ENCODE measurements at places on chromosomes 1 and 21. TPM values are rescaled to one million over a fixed set of nuclear protein-coding genes. Genes with fewer than 3 reads are reported as not detected.

Gene ANXA9
- not detected for total RNA-seq

DNA sequence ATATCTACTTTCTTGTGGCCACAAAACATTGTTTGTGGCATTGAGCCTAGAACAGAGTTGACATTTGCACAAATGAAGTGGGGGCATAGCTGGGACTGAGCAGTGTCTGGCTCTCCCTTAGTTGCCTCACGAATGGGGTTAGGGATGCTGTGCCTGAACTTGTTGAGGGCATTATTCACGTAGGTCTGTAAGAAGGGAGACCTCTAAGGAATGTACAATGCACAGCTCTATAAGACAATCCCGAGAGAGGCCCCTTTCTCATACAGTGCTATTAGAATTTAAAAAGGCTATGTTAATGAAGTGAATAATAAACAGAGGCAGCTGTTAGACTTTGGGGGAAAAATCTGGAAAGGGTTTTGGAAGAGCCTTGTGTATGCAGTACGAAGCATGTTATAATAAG lies 118.4 kb upstream of the DEPDC1 start:
- no peaks in the 10 kb centered on the region for H3K27me3 ChIP-seq
- no peak for DNase-seq
- no peak overlapping the region for H3K4me3 ChIP-seq
- H3K36me3 ChIP-seq, result no peaks in the 10 kb centered on the region

DNA sequence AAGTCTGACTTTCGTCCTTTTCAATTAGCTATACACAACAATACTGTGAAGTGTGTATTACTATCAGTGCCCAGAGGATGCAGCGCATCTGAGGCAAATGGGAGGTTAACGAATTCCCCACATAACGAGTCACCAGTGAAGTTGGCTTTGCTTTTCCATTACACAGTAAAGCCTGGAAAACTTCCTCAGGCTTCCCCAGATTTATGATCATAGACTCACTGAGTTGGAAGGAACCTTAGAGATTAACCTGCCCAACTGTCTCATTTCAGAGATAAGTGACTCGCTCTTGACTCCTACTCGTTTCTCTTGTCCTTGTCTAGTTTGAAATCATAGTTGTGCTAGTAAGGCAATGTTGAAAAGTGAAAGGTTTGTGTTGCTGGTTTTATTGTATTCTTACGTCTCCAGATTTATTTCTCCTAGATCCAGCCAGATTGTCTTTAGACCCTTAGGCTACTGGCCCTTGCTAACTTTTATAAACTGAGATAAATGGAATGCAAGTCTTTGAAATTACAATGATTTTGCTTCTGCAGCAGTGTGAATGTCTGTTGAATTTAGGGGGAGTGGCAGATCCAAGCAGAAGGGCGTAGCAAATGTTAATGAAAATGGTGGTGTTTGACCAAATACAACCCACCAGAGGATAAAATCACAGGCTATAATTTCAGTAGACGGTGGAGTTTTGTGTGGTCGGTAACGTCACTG lies 17.3 kb downstream of the S1PR1 start:
- no peak overlapping the region for H3K4me3 ChIP-seq
- no peaks in the 10 kb centered on the region for H3K27me3 ChIP-seq
- H3K27ac ChIP-seq, result no peak overlapping the region
- H3K4me1 ChIP-seq, result no peaks in the 10 kb centered on the region
- H3K36me3 ChIP-seq, result no peaks in the 10 kb centered on the region
- DNase-seq, result no peak

DNA sequence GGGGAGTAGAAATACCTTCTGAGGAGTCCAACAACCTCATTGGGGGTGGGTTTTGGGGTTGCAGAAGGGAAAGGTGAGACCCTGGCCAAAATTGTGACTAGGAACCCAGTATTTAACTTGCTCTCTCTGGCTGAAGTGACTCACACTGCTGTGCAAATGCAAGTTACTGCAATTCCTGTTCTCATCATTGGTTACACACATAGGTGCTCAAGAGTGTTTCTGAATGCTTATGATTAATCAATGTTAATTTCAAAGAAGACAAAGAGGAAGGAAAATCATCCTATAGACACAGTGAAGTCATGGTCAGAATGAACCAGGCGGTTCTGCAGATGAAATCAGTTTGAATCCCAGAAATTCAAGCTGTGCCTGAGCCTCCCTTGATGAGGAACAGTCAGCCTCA lies 3.1 kb downstream of the ASCL5 start:
- H3K4me3 ChIP-seq, result no peak overlapping the region
- no peak overlapping the region for H3K27ac ChIP-seq
- no peaks in the 10 kb centered on the region for H3K4me1 ChIP-seq
- no peak for DNase-seq
- H3K27me3 ChIP-seq, result no peaks in the 10 kb centered on the region
- no peaks in the 10 kb centered on the region for H3K36me3 ChIP-seq

DNA sequence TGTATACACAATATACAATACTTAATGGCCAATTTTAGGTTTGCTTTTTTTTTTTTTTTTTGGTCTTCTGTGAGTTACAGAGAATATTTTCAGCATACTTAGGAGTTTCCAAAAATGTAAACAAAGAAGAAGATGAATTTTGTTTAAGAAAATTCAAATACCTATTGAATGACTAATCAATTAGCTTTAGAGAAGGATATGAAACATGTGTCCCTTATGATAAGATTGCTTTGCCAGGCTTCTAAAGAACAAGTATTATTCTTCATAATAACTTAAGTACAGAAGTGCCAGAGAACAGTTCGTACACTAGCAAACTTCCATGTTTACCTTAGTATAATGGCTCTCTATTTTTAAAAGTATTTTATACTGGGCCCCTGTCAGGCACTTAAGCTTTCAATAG lies 1191.0 kb upstream of the NCAM2 start:
- H3K27ac ChIP-seq, result no peak overlapping the region
- H3K36me3 ChIP-seq, result no peaks in the 10 kb centered on the region
- H3K27me3 ChIP-seq, result no peaks in the 10 kb centered on the region
- no peak overlapping the region for H3K4me3 ChIP-seq
- H3K4me1 ChIP-seq, result no peaks in the 10 kb centered on the region
- DNase-seq, result no peak

DNA sequence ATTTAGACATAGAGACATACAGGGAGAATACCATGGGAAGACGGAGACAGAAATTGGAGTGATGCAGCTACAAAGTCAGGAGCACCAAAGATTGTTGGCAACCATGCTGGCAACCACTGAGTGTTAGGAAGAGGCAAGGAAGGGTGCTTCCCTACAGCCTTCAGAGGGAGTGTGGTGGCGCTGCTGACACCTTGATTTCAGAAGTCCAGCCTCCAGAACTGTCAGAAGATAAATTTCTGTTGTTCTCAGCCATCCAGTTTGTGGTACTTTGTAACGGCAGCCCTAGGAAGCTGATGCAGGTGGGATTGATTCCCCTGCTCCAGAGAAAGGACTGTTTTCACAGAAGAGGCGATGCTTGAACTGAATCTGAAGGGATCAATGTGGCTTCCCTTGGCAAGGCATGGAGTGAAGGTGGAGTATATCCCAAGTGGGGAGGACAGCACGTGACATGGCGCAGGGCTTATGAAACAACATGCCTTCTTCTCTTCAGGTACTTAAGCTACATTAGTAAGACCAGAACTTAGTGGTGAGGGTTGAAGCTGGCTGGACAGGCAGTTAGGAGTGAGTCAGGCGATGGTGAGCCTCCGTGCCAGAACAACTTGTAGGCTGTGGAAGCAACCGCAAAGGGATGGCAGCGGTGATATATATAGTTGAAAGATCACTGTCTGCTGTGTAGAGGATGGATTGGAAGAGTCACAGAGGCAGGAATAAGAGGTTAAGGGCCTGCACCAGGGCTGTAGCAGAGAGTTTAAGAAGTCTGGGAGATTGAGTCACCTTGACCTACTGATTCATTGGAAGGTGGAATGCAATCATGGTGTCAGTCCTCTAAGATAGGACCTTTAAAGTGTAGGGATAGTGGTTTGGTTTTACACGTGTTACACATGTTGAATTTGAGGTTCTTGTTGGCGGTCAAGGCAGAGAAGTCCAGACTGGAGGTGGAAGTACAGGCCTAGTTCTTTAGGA lies 2.1 kb downstream of the LEPR start:
- H3K27ac ChIP-seq, result peak overlapping the region; percentile 99
- DNase-seq, result no peak
- peaks cover 24% of the 10 kb centered on the region for H3K4me1 ChIP-seq

DNA sequence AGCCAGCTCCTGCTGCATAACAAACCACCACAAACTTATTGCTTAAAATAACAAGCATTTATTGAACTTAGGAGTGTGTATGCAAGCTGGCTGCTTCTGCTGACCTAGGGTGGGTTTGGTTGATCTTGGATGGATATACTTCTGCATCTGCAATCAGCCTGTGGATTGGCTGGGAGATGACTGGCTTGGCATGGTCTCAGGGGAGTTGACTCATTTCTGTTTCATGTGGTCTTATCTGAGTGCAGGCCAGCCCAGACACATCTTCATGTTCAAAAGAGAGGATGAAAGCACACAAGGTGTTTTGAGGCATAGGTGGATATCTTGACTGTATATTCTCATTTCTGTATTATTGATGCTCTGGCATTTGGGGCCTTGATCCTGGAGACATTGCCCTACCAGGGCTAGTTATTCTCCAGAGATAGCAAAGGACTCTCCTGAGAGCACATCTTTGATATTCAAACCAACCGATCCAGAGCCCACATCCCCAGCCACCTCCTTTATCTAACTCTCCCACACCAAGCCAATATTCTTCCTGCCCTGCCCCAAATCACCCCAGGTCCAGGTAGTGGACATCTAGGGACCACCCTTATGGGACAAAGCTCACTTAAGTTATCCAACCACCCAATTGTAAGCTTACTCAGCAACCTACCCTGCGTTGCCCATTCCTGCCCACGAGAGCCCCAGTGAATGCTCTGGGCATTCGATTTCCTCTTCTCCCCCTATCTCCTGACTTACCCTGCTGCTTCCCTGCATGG lies 350.8 kb downstream of the PTPRU start:
- H3K4me3 ChIP-seq, result no peak overlapping the region
- H3K27me3 ChIP-seq, result peaks cover 12% of the 10 kb centered on the region
- no peaks in the 10 kb centered on the region for H3K4me1 ChIP-seq
- no peak overlapping the region for H3K27ac ChIP-seq
- no peaks in the 10 kb centered on the region for H3K36me3 ChIP-seq
- DNase-seq, result no peak

DNA sequence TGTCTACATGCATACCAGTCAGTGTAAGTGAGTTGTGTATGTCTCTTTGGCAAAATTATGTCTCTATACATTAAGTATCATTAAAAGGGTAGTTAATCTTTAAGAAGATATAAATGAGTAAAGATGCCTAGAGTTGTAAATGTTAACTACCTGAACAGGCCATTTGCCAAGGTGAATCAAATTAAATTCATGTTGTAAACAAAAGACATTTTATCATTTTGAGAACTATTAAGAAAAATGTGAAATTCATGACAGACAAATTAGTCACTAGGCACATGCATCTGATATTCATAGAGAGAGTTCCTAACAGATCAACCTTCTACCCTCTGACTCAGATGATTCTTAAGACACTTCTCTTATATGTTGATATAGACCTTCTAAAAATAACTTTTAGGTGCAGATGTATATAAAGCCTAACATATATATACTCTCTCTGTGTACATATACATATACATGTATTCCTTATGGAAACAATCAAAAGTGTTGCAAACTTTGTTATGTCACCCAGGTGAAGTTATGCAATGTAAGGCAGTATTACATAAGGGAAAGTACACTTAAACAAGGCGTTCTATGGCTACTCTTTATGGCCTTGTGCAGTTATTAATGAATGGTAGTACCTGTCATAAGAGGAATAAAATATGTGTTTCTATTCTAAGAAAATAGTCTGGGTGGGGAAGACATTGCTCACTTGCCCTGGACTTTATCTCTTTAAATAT lies at the start of gene TMPRSS15:
TSS of gene TMPRSS15 (minus strand) at position 51 of the 716 bp plus-strand sequence. CDS start 163 bp downstream, outside the sequence.
- no peak within 1 kb of the TSS for H3K27ac ChIP-seq
- no peak for DNase-seq
- H3K4me3 ChIP-seq, result no peak within 1 kb of the TSS
- H3K27me3 ChIP-seq, result no peaks in the 10 kb centered on the region
- no peaks in the 10 kb centered on the region for H3K4me1 ChIP-seq

GRCh38 chr1:79568411-79568810 lies 561.9 kb upstream of the ADGRL4 start:
- no peaks in the 10 kb centered on the region for H3K27me3 ChIP-seq
- no peak overlapping the region for H3K4me3 ChIP-seq
- H3K27ac ChIP-seq, result no peak overlapping the region
- DNase-seq, result no peak
- H3K36me3 ChIP-seq, result no peaks in the 10 kb centered on the region

DNA sequence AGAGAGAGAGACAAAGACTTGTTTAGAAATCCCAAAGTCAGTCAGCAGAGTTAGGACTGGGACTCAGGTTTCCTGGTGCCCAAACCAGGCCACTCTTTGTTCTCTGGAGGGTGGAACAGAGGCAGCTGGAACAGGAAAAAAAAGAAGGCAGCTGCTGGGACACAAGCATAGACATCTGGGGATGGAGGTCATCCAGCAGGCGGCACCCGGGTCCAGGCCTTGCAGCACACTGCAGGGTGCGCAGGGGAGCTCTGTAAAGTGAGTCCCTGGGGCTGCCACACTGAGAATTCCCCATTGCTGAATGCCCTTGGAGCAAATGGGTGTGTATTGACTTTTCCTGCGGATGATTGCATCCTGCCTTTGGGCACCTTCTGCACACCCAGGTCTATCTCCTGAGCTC lies 222.9 kb upstream of the CSF3R start:
- no peak for DNase-seq
- H3K4me1 ChIP-seq, result no peaks in the 10 kb centered on the region
- H3K4me3 ChIP-seq, result no peak overlapping the region
- H3K27ac ChIP-seq, result no peak overlapping the region
- H3K27me3 ChIP-seq, result peaks cover 23% of the 10 kb centered on the region

- H3K4me3 ChIP-seq, result peak overlapping the region; percentile 80
- no peaks in the 10 kb centered on the region for H3K36me3 ChIP-seq
- H3K4me1 ChIP-seq, result peaks cover 17% of the 10 kb centered on the region
- no peak for DNase-seq
- no peaks in the 10 kb centered on the region for H3K27me3 ChIP-seq
These were observed 576 bp downstream of the SMIM12 start for GRCh38 chr1:34858901-34859445.

DNA sequence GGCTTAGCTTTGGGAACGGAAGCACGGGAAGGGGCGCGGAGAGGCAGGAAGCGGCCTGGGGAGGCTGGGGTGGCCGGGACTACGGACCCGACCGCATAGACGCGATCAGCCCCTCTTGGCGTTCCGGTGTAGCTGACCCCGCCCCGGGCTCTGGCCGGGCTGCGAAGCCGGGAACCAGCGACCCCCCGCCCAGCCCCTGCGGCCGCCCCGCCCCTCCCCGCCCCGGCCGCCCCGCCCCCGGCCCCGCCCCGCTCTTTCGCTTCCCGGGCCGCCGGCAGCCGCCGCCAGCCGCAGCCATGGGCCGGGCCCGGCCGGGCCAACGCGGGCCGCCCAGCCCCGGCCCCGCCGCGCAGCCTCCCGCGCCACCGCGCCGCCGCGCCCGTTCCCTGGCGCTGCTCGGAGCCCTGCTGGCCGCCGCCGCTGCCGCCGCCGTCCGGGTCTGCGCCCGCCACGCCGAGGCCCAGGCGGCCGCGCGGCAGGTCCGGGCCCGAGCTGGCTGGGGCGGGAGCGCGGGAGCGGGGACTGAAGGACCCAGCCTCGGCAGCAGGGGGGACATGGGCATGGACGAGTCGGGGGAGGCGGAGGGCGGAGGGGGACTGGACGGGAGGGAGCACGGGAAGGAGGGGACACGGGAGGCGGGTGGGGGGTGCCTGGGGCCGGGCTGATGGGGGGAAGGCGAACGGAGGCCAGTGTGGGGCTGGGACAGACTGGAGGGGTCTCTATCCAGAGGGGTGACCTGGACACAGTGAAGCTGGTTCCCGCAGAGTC lies at the start of gene SELENON:
TSS of gene SELENON (plus strand) at position 259 of the 768 bp plus-strand sequence. CDS start at position 297, 38 bp downstream.
- peak within 1 kb of the TSS; percentile 94 for H3K27ac ChIP-seq
- H3K4me1 ChIP-seq, result peaks cover 5% of the 10 kb centered on the region
- DNase-seq, result peak; percentile 59
- peak within 1 kb of the TSS; percentile 89 for H3K4me3 ChIP-seq
- H3K36me3 ChIP-seq, result no peaks in the 10 kb centered on the region
